ENCODE measurements at places on chromosomes 16 and 17.

- DNase-seq: no peak
Observed at GRCh38 chr16:28140788-28141618, 70.8 kb downstream of the XPO6 start.

- DNase-seq: no peak
Observed at GRCh38 chr17:32733401-32733800, 143.5 kb downstream of the MYO1D start.

DNA sequence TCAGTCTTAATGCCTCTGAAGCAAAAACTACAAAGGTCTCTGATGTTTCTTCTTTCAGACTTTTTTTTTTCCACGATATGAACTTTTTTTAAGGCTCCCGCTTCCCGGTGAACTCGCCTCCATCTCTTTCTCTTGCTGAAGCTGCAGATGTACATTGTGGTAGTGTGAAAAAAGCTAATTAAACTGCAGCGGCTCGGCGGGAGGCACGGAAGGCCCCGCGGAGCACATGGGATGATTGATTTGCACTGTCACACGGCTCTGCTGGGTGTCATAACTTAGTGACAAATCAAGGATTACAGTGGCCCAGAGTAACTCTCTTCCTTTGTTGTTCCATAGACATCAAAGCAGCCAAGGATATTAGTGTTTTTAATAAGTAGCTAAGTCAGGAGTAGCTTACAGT, 196.3 kb downstream of the AXIN2 start:
- no peak for DNase-seq

DNA sequence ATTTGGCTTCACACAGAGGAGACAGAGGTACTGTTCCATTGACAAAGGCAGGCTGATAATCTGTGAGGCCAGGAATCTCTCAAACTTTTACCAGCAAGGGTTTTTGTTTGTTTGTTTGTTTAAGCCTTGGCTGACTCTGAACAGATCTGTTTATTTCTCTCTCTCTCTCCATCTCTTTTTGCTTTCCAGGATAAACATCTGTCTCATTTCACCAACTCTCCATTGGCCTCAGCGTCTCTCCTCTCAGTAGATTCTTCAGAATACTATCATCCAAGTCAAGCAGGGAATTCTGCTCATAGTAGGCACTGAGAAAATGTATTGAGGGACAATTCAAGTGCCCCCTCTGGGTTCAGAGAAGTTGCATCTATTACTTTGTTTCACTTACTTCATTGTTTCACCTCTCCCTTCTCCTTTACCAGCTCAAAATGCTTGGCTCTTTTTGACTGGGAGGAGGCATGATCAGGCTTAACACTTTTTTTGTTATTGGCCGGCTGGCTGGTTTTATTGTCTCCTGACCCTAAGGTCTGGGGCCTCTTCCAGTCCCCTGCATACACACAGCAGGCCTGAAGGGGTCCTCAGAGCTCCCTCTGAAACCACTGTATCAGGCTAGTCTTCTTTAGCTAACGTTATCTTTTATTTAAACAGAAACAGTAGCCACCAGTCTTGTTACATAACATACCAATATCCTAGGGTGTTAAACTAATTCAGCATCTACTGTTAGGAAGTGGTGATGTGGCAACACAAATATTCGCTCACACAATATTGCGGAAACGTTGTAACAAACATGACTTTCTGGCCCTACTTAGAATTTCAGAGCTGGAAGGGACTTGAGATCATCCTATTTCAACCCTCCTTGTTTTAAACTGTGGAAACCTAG, 2.0 kb upstream of the YPEL2 start:
- DNase-seq: peak; percentile 70

GRCh38 chr17:59621771-59622170, 2.1 kb downstream of the CLTC start:
- DNase-seq: no peak

- no peak for DNase-seq
Observed at GRCh38 chr16:57549730-57550129, 7.3 kb downstream of the ADGRG5 start.

DNA sequence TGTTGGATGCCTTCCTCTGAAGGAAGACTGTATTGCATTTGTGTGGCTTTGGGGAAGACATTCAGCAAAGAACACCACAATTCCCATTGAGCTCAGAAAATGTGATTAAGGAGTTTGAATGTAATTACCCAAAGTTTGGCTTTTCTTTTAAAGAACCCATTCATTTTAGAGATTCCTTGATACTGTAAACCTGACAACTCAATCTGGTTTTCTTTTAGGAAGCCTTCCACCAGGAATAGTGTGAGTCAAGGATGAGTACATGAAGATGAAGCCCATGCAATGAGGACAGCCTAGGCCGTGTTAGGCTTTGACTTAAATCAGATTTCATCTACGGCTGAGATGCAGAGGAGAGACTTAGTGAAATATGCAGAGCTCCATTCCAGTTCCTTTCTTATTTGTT, 271.7 kb upstream of the TBX2 start:
- no peak for DNase-seq

GRCh38 chr17:46818929-46819859, 702 bp upstream of the WNT3 start:
- no peak for DNase-seq

GRCh38 chr16:84874553-84874952, 54.8 kb downstream of the CRISPLD2 start:
- no peak for DNase-seq

- DNase-seq: no peak
Observed at GRCh38 chr17:29514792-29515191, 52.0 kb downstream of the ABHD15 start.

- DNase-seq: no peak
Observed at GRCh38 chr17:773467-774312, 8.4 kb downstream of the GLOD4 start.

DNA sequence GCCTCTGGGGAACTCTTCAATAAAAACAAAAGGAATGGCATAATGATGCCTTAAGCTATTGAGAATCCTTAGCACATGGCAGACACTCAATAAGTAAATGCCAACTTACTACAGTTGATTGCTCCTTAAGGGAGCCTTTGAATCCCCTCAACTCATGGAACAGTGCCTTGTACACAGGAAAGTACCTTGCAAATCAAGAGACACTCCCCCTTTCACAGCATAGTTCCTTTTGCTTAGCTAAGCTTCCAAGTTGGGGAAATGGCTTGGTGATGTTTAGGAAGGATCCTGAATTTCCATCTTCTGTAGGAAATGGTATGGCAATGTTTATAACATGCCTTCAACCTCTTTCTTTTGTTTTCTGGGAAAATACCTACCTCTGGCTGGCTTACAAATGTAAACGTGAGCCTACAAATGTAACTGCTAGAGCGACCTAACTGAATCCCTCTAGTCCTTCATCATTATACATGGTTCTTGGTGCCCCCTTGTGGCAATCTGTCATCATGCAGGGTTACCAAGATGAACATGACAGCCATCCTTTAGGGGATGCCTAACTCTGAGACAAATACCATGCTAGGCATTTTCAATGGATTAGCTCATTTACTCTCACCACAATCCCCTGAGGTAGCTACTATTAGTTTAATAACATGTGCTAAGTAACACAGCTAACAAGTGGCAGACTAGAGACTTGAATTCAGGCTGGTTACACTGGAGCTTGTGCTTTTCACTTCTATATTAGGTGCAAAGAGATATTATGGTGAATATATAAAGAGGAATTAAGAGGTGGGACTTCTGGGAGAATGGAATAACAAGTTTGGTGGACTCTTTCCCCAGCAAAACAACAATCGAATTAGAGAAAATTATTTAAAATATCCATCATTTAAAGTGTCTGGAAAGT, 65.0 kb downstream of the MMD start:
- no peak for DNase-seq

GRCh38 chr16:74107795-74108610, 188.6 kb upstream of the PSMD7 start:
- DNase-seq: no peak

DNA sequence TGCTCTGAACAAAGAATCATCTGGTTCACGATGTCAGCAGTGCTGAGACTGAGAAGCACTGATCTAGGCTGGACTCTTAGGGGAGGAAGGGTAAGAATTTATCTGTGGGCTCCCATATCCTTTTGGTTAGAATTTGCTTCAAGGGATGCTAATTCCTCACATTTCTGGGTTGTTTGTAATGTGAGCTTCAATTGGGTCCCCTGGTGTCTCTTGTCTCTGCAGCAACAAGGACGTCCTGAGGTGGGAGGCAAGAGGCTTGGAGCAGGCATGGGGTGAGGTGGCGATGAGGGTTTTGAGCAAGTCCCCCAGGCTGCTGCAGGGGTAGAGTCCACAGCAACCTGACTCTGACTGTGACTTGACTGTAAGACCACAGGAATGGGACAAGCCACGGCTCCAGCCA, 213.8 kb upstream of the NLRP1 start:
- no peak for DNase-seq

DNA sequence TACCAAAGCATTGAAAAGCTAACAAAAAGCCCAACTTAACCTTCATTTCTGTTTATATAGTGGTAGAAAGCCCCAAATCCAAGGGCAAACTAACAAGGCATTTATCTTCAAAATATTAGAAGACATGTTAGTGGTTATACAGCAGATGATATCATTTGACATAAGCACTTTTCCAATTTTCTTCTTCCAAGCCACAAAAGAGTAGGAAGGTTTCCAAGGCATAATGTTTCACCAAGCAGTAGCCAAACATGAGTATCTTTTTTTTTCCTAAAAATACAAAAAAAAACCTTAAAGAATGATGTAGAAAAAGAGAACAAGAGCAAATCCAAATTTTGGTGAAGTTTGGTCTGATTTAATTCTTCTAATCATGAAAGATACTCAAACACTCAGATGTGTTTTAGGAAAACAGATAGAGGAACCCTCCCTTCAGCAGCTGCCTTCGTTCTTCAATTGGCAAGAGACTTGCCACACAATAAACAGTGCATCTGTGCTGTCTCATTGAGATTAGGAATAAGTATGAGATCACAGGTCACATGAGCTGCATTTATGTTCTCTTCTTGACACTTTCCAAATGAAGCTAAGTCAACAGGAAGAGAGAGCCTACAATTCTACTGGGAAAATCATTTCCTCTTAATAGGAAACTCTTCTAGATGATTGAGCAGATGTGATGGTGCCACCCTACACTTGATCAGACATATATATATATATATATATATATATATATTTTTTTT, 106.7 kb downstream of the TTC19 start:
- DNase-seq: no peak

- DNase-seq: no peak
Observed at GRCh38 chr17:3959295-3959899, 4.8 kb downstream of the ATP2A3 start.

GRCh38 chr17:68394608-68395331, 62.5 kb downstream of the WIPI1 start:
- no peak for DNase-seq

DNA sequence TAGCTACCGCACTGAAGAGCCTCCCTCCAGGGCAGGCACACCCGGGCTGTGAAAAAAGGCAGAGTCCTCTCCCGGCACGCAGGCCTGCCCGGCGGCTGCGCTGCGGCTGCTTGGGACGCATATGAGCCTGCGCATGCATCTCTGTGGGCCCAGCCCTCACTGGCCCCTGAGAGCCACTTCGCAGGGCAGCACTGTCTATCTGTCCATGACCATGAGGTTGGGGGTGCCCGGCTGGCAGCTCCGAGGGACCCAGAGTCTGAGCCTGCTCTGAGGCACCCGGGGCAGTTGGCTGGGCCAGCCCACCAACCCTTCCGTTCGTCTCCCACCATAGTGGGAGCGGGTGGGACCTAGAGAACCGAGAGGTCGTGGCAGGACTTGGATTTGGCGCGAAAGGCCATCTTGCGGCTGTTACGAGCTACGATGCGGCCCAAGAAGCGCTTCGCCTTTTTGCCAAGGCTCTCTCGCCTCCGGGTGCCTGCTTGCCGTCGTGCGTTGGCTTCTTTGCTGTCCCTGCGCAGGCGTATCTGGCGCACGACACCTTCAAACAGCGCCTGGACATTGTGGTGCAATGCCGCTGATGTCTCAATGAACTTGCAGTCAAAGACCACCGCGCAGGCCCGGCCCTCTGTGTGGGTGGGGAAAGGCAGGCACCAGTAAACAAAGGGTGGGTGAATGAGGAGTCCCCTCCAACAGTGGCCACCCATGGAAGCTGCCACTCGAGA, 3.2 kb upstream of the CDH16 start:
- no peak for DNase-seq

GRCh38 chr17:69702078-69702477, 287.6 kb downstream of the MAP2K6 start:
- no peak for DNase-seq

DNA sequence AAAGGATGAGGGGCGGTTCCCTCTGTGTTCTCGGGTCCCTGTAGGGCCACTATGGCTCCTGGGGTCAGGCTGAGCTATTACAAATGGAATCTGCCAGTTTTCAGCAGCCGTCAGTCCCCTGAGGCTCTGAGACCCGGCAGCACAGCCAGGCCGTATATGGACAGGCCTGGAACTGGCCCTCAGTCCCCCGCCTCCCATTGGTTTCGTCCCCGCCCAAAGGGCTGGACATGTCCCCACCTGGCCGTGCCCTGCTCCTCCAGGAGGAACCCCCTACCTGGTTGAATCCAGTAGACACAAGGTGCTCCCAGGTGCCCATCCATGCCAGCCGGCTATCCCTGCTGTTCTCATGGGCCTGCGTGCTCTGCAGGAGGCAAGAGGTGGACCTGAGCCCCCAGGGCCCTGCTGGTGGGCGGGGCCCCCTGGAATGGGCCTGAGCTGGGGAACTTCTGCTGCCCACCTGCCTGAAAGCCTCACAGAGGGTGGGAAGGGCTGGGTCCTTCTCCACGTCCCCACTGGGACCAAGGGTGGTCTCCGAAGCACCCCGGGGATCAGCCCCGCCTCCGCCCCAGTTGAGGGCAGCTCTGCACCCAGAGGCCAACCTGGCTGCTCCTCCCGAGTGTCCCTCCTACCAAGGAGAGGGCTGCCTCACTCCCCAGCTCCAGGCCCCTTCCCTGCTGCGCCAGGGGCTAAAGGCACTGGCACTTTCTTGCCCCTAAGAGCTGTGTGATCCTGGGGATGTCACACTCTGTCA, 16.8 kb downstream of the VASN start:
- no peak for DNase-seq

GRCh38 chr16:27972500-27972899, 91.0 kb downstream of the GSG1L start:
- no peak for DNase-seq

DNA sequence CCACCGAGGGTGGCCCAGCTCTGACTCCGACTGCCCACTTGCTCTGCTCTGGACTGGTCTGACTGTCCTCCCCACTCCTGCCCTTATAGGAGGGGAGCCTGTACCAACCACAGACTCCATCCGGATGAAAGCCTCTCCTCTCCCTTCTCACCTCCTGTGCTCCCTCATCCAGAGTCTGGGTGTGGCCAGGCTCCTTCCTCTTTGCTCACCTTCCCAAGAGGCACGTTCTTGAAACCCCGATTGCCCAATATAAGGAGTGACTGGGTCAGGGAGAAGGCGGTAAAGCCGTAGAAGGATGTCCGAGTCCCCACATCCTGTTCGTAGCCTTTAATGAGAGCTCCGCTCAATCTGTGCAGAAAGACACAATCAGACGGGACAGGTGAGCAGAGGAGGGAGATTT, 17.1 kb downstream of the ST6GALNAC1 start:
- DNase-seq: no peak

GRCh38 chr16:78317564-78318240, 218.2 kb downstream of the WWOX start:
- no peak for DNase-seq

- no peak for DNase-seq
Observed at GRCh38 chr16:24771779-24772157, 42.3 kb downstream of the TNRC6A start.
